ENCODE measurements at places on chromosomes 16 and 17.

DNA sequence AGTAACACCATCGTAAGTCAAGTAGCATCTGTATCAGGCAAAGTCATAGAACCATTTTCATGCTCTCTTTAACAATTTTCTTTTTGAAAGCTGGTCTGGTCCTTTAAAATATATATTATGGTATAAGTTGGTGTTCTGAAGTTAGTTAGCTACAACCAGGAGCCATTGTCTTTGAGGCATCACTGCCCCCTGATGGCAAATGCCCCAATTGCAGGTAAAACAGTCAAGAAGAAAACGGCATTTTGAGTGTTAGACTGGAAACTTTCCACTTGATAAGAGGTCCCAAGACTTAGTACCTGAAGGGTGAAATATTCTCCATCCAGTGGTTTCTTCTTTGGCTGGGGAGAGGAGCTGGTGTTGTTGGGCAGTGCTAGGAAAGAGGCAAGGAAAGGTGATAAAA, 14.1 kb downstream of the TP53 start:
- no peak for DNase-seq

- DNase-seq = no peak
Observed at GRCh38 chr17:58965221-58965620, 141.5 kb downstream of the TRIM37 start.

GRCh38 chr17:44074231-44074910, 3.8 kb downstream of the G6PC3 start:
- DNase-seq = no peak

DNA sequence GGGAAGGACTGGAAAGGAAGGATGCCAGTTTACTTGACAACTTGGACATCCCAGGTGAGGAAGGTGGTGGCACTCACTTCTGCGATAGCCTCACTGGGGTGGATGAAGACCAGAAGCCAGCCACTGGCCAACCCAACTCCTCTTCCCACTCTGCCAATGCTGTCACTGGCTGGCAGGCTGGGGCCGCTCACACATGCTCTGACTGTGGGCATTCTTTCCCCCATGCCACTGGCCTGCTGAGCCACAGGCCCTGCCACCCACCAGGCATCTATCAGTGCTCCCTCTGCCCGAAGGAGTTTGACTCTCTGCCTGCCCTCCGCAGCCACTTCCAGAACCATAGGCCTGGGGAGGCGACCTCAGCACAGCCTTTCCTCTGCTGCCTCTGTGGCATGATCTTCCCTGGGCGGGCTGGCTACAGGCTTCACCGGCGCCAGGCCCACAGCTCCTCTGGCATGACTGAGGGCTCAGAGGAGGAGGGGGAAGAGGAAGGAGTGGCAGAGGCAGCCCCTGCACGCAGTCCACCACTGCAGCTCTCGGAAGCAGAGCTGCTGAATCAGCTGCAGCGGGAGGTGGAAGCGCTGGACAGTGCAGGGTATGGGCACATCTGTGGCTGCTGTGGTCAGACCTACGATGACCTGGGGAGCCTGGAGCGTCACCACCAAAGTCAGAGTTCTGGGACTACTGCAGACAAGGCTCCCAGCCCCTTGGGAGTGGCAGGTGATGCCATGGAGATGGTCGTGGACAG, 4.5 kb downstream of the ZNF646 start:
- no peak for DNase-seq

DNA sequence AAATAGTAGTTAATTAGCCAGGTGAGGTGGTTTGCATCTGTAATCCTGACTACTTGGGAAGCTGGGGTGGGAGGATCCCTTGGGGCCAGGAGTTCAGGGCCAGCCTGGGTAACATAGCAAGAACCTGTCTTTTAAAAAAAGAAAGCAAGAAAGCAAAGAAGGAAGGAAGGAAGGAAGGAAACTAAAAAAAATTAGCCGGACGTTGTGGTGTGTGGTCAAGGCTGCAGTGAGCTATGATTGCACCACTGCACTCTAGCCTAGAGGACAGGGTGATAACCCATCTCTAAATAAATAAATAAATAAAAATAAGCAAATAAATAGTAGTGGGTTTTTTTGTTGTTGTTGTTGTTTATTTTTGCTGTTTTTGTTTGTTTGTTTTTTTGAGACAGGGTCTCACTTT, 39.3 kb upstream of the MAP2K6 start:
- no peak for DNase-seq

DNA sequence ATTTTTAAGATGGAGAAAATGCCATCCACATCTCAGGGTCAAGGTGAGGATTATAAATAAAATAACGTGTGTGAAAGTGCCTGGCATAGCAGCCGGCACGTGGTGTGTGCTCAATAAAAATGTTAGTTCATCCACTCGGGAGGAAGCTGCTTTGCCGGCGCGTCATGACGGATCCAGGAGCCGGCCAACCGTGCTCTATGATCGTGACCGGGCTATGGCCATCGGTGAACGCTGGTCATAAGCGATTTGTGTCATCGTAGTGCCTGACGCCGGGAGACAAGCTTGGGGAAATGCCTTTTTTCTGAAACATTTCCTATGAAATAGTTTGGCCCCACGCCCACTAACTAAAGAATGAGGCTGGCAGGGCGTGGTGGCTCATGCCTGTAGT, 74.0 kb downstream of the CMC2 start:
- no peak for DNase-seq

DNA sequence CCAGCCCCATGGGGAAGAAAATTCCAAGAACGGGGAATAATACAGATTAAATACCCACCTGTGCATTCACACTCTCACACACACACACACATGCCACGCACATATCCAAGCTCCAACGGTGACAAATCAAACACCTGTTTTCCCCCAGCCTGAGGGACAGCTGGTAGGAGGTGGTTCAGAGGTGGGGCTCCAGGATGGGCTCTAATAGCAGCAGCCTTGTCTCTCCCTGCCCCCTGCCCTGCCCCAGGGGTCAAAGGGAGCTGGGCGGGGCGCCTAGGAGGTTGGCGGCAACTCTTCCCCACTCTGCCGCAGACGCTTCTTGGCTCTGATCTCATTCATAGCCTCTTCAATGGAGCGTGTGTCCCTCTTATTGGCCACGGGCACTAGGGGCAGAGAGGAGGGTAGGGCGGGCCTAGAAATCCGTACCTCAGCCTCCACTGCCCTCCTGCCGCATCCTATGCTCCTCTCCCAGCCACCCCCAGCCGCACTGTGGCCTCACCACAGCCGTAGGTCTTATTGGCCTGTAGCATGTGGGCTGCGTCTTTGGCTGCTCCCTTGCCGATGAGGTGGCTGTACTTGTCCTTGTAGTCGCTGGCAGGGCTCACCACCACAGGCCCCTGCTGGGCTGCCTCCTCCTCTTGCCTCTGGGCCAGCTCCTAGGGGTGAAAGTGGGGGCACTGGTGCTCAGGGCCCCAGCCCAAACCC, 8.2 kb downstream of the SPAG7 start:
- DNase-seq = no peak

DNA sequence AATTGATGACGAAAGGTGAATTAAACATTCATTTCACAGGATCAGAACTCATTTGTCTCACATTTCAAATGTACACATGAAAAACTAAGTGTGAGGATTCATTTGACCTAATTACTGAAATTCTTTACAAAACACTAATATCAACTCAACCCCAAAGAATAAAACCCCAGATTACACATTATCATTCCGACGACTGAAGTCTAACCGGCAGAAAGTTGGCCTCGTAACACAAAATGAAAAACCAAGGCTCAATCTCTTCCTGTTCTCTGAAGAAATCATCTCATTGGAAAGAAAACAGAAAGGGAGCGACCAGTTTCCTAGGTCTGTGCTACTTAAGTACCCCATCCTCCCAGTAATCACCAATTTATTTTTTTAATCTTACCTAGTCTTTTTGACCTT, 1.8 kb downstream of the JPT1 start:
- DNase-seq = no peak

DNA sequence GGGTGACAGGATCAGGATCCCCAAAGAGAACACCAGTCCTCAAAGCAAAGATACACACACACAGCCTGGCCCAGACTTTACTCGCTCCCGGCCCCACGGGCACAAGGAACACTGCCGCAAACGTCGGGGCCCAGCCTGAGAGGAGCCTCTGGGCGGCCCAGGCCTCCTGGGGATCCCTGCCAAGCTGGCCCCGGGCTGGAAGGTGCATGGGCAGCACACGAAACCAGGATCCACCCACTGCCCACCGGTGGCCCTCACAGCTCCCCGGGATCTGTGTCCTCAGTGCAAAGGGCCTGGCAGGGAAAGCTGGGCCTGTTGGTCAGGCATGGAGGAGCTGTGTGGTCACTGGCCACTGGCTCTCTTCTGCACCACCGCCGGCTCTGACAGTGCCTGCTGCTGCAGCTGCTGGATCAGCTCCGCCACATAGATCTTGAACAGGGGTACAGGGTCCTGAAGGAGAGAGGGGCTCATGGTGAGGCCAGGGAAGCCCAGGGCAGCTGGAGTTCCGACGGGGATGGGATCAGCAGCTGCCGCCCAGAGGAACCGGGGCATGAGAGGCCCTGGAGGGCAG, 2.9 kb downstream of the MRPL28 start:
- DNase-seq = no peak

GRCh38 chr17:78332991-78333390, 26.9 kb downstream of the SOCS3 start:
- DNase-seq = no peak

DNA sequence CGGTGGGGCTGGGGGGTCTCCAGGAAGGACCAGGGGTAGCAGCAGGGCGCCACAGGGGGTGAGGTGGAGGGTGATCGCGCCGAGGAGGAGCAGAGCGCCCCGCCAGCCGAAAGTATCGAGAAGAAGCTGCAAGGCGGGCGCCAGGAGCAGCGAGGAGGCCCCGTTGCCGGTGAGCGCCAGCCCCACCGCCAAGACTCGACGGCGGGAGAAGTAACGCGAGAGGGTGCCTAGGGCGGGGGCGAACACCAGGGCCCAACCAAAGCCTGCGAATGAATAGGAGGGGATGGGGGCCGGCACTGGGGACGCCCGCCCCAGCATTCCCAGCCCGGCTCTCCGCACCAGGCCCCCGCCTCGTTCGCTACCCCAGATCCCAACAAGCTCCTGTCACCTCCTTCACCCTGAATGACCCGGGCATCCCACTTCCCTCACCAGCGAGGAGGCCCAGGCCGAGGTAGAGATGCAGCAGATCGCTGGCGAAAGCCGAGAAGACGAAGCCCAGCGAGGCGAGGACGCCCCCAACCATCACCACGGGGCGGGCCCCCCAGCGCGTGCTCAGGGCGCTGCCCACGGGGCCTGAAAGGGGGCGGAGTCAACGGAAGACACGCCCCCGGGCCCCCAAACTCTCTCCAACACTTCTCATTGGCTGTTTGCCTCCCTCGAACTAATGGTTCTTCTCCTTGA, 1.3 kb downstream of the SLC16A11 start:
- no peak for DNase-seq
